ENCODE measurements at places on chromosomes 16 and 17. TPM values are rescaled to one million over a fixed set of nuclear protein-coding genes. Genes with fewer than 3 reads are reported as not detected.

GRCh38 chr16:11597235-11598095, 10.7 kb upstream of the LITAF start:
- peak; percentile 88 for DNase-seq

GRCh38 chr16:54015147-54015546, 271.4 kb downstream of the IRX3 start:
- no peak for DNase-seq

DNA sequence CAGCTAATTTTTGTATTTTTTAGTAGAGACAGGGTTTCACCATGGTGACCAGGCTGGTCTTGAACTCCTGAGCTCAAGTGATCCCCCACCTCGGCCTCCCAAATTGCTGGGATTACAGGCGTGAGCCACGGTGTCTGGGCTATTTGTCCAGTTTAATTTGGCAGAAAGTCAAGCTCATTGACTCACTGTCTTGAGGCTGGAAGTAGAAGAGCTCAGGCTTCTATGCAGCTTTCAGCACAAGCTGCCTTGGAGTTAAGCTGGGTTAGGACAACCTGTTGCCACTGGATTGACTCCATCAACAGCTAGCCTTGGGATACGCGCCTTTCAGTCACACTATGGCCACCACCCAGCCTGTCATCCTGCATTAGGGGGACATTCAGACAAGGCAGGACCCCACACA, 76.2 kb upstream of the DNAH17 start:
- DNase-seq: no peak

DNA sequence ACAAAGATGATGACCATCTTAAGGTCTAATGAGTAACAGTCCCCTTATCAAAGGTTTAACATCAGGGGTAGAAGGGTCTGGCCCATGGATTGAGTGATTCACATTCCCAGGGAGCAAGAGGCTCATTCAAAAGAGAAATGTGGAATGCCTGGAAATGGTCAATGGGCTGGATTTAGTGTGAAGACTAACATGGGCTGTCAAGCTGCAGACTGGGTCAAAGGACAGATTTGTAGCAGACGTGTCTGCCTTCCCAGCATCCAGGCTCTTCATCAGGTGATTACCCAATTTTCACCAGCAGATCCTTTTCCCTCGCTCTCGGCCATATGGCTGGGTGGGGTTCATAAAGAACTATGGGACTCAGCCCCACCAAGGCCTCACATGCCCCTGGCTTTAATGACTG, 26.8 kb downstream of the DCUN1D3 start:
- no peak for DNase-seq

- DNase-seq: no peak
These were observed 6.7 kb downstream of the IL4R start for GRCh38 chr16:27320261-27321012.

DNA sequence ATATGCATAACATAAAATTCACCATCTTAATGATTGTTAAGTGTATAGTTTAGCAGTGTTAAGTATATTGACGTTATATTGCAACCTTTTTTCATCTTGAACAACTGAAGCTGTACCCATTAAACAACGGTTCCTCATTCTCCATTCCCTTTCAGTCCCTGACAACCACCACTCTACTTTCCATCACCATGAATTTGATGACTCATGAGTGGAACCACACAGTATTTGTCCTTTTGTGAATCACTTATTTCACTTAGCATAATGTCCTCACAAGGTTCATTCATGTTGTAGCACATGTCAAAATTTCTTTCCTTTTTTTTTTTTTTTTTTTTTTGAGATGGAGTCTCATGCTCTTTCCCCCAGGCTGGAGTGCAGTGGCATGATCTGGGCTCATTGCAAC, 46.0 kb downstream of the HOXB1 start:
- no peak for DNase-seq

GRCh38 chr17:74512036-74512435, 19.2 kb downstream of the CD300LB start:
- DNase-seq: no peak

The NAE1 gene
- polyA plus RNA-seq: 42.2 TPM

The NEUROD2 gene
- polyA plus RNA-seq: 0.06 TPM

DNA sequence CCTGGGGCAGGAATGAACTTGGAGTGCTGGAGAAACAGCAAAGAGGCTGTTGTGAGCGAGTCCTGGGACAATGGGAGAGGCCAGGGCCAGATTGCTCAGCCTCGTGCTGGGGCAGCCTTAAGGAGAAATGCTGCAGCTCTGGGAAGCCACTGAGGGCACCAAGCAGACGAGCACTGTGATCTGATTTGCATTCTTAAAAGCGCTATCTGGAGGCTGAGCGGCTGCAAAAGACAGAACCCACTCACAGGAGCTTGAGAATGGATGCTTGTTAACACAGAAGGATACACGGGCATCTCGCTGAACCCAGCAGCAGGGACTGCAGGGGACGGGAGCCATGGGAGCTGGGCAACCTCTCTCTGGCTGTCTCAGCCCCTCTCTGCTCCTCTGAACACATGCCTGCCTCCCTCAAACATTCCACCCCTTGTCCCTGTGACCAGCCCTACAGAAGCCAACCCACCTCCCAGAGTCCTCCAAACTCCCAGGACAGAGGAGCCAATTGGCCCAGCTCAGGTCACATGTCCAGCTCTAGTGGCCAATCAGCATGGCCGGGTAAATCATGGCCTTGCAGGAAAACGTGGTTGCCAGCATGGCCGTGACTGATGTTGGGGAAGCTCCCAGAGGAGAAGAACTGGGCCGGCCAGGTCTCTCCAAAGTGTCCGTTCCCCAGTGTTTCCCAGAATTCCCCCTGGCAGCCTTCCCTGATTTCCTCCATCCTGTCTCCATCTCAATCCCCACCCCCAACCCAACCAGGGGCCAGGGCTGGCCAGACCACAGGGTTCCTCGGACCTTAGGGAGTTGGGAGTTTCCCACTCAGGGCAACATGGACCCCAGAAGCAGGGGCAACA, 60.3 kb downstream of the GSG1L start:
- no peak for DNase-seq

The C16orf90 gene
- not detected for polyA plus RNA-seq

- DNase-seq: no peak
These were observed 74.1 kb downstream of the ASIC2 start for GRCh38 chr17:33218698-33219601.

- DNase-seq: no peak
These were observed 13.9 kb downstream of the JPT2 start for GRCh38 chr16:1691956-1692355.

GRCh38 chr17:77245162-77245926, 104.6 kb downstream of the SEC14L1 start:
- DNase-seq: no peak

DNA sequence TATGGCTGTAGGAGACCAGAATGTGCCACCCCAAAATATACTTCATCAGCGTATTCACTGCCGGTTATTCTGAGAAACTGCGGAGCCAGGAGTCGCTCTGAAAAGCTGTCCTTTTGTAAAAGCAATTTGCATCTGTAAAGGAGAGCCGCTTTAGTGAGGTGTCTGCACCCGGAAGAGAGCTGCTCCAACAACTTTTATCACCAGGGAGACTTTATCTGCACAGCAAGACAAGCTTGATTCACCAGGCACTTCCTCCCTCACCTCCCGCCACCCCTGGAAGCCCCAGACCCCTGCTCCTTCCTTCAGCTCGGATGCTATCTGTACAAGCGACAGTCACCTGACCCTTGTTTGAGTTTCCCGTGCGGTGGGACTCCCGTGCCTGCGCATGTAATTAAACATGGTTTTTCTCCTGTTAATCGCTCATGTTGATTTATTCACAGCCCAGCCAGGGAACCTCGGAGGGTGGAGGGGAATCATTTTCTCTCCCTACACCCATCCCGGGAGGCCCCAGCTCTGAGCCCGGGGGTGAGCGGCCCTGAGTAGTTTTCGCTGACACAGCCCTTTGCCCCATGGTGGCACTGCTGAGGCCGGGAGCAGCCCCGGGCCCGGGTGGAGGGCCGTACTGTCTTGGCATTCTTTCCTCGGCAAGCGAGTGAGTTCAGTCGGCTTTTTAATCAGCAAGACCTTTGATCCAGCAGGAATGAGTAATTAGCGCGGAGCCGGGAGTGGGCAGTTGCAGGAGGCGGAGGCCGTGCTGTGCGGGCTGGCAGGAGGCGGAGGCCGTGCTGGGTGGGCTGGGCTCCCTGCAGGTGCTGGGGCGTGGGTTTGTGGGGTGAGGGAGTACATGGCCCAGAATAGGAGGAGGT, 222.7 kb upstream of the CIBAR2 start:
- DNase-seq: no peak

GRCh38 chr17:11797803-11798202, 199.5 kb downstream of the ZNF18 start:
- DNase-seq: no peak

DNA sequence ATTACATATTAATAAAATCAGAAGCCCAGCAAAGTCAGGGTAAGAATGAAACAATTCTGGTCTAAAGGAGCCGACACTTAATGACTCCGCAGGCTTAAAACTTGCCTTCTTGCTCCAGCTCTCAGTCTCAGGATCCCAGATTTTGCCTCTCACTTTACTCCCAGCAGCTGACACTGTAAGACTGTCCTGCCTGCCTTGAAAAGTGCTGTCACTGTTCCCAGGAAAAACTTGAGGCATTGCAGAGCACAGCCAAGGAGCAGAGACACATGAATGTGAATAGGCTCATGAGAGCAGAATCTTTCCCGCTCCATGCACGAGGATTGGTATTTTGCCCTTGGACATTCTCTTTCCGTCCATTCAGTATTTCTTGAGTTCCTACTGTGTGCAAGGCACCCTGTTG, 457.6 kb upstream of the ZFHX3 start:
- peak; percentile 77 for DNase-seq

The JUP gene
- 36.1 TPM for polyA plus RNA-seq

GRCh38 chr17:27559506-27560481, 71.2 kb upstream of the LGALS9 start:
- peak; percentile 96 for DNase-seq

DNA sequence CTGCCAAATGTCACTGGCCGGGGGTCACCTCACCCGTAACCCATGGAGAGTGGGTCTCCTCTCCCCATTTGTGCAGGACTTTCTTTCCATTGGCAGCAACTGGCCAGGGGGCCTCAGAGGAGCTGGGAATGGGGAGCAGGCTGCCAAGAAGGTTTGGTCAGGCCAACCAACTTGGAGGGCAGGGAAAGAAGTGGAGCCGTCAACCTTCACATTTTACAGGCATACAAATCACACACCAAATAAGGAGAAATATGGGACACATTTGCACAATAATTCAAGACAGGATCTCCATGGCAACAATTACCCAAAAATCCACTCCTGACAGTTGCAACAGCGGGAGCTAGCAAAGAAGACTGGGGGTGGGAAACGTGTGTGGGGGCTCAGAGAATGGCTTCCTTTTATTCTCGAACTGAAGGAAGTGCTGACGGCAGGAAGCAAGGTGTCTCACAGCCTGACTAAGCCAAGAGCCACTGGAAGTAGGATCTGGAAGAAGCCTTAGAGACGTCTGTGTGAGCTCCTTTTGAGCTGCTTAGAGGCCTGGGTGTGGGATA, 20.9 kb downstream of the RPRML start:
- no peak for DNase-seq

Measured in muscle of leg (tissue), 16 donors.